ENCODE measurements at places on chromosomes 7 and 10.

GRCh38 chr10:100734295-100735086, 10.9 kb upstream of the PAX2 start:
- DNase-seq: no peak

GRCh38 chr10:102267748-102268147, 22.4 kb downstream of the GBF1 start:
- DNase-seq: no peak

DNA sequence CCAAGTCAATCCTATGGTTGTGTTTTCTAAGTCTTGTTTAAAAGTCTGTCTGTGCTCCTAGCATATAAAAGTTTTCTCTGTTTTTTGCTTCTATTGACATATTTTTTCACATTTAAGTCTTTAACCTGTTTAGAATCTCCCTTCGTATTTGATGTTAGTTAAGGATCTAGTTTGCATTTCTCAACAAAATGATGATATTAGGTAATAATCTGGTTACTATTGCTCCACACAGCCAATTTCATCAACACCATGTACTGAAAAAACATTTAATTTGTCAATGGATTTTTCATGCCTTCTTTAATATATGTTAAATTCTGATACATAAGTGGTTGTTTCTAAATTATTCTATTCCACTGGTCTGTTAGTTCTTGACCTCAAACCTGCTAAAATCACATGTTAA, 17.5 kb upstream of the TSGA13 start:
- no peak for DNase-seq

- DNase-seq: no peak
These were observed 176.5 kb downstream of the GFRA1 start for GRCh38 chr10:116096526-116096925.

- no peak for DNase-seq
These were observed 29.8 kb downstream of the PHYHIPL start for GRCh38 chr10:59206204-59206720.

DNA sequence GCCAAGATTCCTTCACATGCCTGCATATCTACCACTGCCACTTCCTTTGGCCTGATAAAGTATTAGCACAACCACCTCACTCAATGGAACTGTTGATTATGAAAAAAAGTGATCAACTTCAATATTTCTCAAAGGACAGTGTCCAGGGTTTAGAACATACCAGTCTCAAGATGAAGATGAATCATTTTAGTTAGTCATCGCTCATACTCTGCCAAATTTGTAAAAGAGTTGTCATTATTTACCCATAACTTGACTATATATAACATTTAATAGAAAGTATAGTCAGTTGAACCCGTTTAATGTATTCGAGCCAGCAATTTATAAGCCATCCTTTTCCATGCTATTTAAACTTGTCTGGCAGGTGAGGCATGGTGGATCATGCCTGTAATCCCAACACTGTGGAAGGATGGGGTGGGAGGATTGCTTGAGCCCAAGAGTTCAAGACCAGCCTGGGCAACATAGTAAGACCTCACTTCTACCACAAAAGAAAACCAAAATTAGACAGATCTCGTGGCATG, 33.2 kb downstream of the SPAM1 start:
- DNase-seq: no peak

DNA sequence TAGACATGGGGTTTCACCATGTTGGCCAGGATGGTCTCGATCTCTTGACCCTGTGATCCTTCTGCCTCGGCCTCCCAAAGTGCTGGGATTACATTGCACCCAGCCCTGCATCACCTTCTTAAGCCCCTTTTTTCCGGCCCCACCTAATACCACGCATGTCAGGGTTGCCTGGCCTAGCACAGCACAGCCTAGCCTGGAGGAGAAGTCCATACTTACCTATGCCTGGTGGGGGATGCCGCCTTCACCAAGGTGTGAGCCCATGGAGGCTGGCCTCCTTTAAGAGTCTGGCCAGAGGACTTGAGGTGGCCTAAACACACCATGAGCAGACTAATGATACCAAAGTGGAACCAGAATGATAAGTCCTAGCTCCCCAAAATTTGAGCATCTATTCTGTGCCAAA, 22.0 kb upstream of the CUX1 start:
- no peak for DNase-seq

DNA sequence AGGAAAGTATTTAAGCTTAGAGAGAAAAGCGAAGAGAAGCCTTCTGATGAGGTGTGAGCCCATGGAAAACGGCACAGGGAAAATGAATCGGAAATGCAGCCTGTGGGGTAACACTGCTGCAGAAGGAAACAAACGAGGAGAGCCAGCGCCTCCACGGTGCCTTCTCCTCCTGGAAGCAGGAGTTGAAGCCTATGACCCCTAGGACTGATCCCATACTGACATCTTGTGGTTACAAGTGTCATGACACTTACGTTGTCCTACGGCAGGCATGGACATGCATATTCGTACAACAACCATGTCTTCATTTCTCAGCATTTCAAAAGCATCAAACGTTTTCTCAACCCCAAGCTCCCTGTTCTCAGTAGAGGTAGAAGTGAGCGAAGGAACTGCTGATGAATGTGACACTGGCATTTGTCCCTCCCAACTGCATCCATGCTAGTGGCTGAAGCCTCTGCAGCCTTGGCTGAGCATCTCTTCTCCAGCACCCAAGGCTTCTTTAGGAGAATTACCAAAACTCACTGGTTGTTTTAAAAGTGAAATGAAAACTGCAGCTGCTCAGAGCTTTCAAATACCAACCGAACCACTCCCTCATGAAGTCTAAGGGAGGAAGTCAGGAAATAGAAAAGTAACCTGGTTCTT, 160.2 kb downstream of the JAZF1 start:
- peak; percentile 24 for DNase-seq

DNA sequence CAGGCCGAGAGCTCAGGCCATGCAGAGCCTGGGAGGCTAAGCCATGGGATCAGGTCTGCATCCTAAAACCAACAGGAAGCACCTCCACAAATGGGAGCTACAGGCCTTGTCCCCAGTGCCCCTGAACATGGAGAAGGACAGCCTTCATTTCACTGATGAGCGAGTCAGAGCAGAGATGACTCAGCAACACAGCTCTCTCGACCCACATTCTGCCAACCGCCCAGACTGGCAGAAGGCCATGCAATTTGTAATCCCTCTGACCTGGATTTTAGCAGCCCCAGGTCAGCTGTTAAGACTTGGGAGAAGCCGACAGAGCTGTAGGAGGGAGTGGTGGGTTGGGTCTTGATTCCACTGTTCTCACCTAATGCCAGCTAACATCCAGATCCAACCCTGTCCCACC, 25.5 kb downstream of the VOPP1 start:
- no peak for DNase-seq

DNA sequence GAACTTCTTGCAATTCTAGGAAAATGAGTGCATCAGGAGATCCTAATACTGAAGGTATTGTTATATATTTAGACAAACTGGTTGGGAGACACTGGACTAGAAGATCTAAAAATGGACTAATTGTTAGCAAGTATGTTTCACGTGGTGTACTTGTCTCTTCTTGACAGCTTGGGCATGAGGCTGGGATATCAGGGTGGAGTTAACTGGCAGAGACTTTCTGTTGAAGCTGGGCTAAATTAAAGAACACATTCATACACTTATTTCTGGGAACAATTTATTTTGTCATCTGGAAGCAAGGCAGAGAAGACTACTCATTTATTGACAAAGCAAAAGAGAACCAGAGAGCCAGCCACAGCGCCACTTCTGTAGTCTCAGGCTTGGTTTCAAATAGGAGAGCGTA, 25.9 kb downstream of the TYW1 start:
- no peak for DNase-seq

GRCh38 chr10:63421591-63421990, 44.2 kb downstream of the JMJD1C start:
- no peak for DNase-seq
